Stimulated activated CD8-positive, alpha-beta memory T cell treated with anti-CD3 and anti-CD28 coated beads, Interleukin-7, amount 100 ng/mL, for 24 hours (primary cell): ENCODE measurements at places on chromosomes 13 and 19.

DNA sequence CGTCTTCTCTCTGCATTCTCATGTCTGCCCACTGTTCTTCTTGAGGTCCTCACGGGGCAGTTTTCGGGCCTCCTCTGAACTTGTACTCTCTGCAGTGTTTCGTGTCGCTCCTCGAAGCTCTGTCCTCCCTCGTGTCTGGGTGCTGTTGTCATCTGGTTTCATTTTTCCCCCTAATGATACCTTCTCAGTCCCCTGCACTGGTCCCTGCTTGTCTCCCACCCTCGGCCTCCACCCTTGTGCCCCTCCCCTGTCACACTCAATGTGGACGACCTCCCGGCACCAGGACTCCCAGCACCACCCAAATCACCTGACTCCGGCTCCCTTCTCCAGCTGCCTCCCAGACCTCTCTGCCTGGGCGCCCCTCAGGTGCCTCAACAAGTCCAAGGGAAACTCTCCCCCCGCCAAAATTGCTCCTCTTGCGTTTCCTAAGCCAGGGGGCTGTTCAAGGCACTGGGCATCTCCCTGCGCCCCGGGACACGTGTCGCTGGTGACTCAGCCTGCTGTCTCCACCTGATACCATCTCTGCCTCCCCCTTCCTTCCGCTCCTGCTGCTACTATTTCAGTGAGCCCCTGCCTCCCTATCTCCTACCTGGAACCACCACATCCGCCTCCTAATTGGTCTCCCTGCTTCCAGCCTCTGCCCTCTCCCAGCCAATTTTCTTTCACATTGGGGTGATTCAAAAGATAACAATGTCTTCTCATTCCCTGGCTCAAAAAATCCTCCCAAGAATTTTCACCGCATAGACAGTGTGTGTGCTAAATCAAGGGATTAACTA lies 49.5 kb downstream of the RFX2 start:
- no peak for DNase-seq

GRCh38 chr13:50845211-50845610 lies 1.7 kb upstream of the DLEU7 start:
- DNase-seq, result no peak

GRCh38 chr19:1608359-1609102 lies 3.3 kb upstream of the UQCR11 start:
- no peak for DNase-seq

DNA sequence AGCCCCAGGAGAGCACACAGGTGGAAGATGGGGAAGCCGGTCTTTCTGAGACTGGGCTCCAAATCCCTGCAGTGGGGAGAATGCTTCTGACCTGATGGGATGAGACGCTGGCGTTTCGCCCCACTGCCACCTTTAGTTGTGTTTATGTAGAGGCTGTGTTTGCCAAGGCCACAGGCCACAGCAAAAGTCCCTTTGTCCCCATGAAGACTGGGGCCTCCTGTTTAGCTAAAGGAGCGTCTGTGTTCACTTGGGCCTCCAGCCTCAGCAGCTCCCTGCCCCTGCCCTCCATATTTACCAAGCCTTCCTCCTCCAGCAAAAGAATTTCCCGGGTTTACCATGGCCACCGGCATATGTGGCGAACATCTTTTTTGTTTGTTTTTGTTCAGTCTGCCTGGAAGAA lies 10.4 kb upstream of the KLK14 start:
- DNase-seq, result no peak

DNA sequence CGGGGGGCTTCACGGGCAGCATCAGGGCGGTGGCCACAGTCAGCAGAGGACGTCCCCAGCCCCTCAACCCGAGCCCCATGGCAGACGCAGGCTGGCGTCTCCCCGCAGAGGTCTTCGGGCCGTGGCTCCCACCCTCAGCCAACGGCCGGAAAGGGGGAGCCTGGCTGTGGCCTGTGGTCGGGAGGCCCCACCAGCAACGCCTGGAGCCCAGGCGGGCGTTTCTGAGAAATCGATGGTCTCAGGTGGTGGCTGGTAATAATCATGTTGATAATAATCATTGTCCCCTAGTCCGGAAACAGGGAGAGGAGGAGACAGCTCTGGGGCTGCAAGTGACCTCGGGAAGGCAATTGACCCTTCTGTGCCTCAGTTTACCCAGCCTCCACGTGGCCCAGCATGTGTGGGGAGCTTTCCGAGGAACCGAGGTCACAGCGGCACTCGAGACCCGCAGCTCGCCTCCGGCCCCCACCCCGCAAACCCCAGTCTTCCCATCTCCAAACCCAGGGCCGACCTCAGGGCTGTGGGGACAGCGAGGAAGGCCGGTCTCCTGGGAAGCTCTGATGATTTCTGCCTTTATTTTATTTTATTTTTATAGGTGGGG lies at the start of gene PRSS57:
Gene PRSS57 (minus strand): TSS at position 101 of the 598 bp plus-strand sequence. CDS start 22 bp downstream, at position 79.
- DNase-seq, result no peak

GRCh38 chr13:113437408-113438010 lies 15.8 kb downstream of the ADPRHL1 start:
- DNase-seq, result no peak

DNA sequence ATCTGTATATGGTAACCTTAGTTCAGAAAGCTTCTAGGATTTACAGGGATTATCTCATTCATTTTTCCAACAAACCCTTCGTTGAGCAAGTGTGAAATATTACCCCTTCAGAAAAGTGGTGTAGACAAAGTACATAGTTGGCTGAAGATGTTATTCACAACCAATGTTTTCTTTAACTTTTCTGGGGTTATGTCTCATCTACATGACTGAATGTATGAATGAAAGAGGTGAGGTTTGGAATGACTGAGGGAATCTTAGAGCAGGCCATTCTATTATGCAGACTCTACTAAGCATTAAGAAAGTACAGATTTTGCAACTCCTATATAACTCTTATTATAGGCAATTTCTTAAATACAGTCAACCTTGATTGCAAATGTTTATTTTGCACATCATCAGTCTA lies 167.2 kb downstream of the NDFIP2 start:
- no peak for DNase-seq

GRCh38 chr13:23743278-23744076 lies 145.7 kb downstream of the MIPEP start:
- no peak for DNase-seq
